Stimulated activated CD8-positive, alpha-beta memory T cell treated with anti-CD3 and anti-CD28 coated beads, Interleukin-7, amount 100 ng/mL, for 48 hours (primary cell): ENCODE measurements at places on chromosomes 13 and 19.

GRCh38 chr19:31160336-31160926, 188.8 kb downstream of the TSHZ3 start:
- no peak for DNase-seq

- DNase-seq, result peak; percentile 63
Measured at GRCh38 chr19:42199440-42200115, 17.9 kb downstream of the DEDD2 start.

DNA sequence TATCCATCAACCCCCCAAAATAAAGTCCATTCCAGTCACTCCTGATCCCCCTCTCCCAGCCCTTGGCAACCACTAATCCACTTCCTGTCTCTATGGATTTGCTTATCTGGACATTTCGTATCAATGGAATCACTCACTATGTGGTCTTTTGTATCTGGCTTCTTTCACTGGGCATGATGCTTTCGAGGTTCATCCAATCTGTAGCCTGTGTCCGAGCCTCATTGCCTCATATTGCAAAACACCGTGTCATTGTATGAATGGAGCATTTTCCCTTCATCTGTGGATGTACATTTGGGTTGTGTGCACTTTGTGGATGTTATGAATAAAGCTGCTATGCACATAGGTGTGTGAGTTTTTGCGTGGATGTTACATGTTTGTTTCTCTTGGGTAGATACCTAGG, 1.4 kb upstream of the FZR1 start:
- no peak for DNase-seq

- no peak for DNase-seq
Measured at GRCh38 chr19:16355293-16356043, 30.8 kb downstream of the KLF2 start.

GRCh38 chr13:112668924-112669323, 20.9 kb upstream of the ATP11A start:
- DNase-seq, result no peak

- DNase-seq, result no peak
Measured at GRCh38 chr13:87234981-87235380, 436.2 kb upstream of the SLITRK5 start.

DNA sequence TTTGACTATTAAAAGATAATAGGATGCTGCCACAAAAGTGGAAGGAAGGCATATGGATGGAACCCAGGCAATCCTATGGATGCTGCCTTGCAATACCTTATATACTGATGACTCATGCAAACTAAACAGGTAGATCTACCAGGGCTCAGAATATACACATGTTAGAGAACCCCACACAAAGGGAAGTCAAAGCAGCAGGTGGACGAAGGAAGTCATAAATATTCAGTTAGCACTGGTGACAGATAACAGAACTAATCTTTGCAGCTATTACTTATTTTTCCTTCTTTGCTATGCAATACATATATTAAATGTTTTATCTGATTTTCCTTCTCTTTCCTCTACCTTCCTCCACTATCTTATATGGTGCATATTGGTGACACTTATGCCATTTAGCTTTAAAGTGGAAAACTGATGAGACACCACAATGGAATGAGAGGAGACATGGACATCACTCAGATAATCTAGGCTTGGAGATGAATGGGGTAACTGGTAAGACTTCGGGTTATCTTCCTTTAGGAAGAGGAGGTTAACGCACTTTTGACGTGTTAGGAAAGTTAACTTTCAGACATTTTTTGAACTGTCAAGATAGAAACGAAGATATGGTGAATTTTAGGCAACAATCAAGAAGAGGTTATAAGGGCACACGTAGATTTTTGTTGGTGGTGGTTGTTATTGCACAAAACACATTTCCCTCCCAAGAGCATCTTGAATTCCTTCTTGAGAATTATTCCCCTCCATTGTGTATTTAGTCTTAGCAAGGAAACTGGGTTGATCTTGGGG, 39.8 kb upstream of the MBNL2 start:
- no peak for DNase-seq

GRCh38 chr19:34217952-34218817, 36.2 kb upstream of the GARRE1 start:
- DNase-seq, result no peak

DNA sequence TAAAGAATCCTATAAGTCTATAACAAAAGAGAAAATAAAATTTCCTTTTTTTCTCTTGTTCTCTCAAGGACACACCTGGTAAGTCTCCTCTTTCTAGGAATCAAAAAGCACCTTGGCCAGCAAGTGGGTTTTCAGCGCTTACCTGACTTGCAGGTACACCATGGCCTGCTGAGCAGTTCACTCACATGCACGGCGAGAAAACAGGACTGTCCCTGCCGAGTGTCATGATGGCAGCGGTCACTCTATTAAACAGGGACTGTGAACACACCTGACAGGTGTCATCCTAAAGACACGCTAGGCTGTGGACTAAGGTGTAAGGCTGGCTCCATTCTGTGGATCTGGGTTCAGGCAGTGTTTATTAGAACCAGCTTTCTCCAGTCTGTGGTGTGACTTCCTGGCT, 170.2 kb downstream of the TEX29 start:
- DNase-seq, result no peak

DNA sequence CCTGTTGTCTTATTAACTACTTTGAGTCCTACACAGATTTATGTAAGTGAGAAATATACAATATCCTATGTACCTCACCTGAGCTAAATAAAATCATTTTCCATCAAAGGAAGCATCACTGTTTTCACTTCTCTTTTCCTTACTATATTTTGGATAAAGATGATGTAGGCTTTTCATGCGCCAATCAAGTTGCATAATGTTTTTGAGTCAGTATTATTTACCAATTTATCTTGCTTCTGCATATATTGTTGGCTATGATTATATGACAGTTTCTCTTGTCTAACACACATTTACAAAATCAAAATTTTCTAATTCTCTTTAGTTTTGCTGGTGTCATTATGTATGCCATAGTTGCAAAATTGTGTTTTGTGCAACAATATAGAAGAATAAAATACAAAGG, 67.9 kb upstream of the FRY start:
- no peak for DNase-seq

DNA sequence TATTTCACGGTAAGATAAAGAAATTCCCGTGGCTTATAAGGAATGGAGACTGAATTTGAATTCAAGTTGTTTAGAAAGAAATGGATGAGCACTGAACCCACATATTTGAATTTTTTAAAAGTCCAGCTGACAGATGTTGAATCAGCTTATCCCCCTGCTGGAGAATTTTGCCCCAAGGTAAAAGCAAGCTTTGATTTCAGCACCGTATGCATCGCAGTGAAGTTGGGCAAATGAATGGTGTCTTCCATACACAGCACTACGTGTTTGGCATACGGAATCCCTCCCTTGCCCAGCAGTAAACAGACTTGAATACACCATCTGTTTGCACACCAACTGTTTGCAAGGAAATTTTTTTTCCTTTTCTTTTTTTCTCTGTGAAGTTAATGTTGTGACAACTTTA, 77.5 kb upstream of the PEG3 start:
- no peak for DNase-seq

GRCh38 chr13:99058527-99059495, 80.9 kb upstream of the DOCK9 start:
- no peak for DNase-seq

GRCh38 chr19:38039966-38040365, 133.0 kb downstream of the SIPA1L3 start:
- no peak for DNase-seq

GRCh38 chr19:45095496-45096413, 2.8 kb downstream of the PPP1R37 start:
- no peak for DNase-seq

- DNase-seq, result no peak
Measured at GRCh38 chr13:33904431-33904830, 86.5 kb downstream of the RFC3 start.
